Stromal cell of bone marrow (primary cell): ENCODE measurements at places on chromosomes 6 and 20.

GRCh38 chr6:30880698-30881252 lies 3.5 kb upstream of the DDR1 start:
- DNase-seq: no peak

GRCh38 chr6:52063584-52064344 lies 23.6 kb downstream of the PKHD1 start:
- peak; percentile 2 for DNase-seq

GRCh38 chr20:58608096-58608840 lies 42.8 kb upstream of the STX16 start:
- DNase-seq: no peak

- DNase-seq: no peak
These were observed 54.0 kb upstream of the BTN3A2 start for GRCh38 chr6:26311012-26311384.

DNA sequence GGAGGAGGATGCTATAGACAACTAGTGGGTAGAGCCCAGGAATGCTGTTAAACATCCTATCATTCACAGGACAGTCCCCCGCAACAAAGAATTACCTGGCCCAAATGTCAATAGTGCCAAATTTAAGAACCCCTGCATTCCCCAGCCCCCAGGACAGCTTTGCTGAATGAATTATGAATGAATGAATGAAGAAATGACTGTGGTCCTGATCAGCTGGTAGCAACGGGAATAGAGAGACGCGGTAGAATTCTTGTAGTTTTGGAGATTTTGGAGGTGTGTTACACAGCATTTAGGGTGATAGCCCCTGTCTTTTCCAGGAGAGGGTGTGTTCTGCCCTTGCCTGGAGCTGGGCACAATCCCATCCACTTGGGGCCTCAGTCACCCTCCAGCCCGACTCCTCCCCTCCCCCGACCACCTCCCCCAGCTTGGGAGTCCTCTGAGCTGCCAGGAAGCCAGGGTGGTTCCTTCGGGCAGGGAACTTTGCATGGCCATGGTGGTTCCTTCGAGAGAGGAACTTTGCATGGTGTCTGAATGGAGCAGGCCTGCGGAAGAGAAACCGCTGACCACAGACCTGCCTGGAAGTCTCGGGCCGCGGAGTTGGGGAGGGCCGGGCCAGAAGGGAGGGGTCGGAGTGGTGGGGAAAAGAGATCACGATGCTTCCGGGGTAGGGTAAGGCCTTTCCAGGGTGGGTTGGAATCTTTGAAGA lies 1.0 kb upstream of the HCK start:
- DNase-seq: no peak

DNA sequence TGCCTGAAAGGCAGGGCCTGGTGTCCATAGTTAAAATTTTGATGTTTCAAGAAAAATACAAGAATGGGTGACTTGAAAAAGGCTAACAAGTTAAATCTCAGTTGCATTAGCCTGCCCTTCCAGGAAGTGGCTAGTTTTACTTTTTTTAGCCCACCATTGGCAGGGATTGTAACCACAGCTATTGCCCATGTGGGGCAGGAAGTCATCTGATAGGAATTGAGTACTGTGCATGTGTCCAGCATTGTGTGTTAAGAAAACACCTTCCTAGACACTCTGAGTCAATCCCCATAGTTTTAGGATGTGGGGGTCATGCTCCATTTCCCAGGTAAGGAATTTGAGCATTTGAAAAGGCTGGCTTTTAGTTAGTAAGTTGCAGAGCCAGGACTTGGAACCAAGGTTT lies 26.9 kb downstream of the LYRM2 start:
- peak; percentile 27 for DNase-seq

DNA sequence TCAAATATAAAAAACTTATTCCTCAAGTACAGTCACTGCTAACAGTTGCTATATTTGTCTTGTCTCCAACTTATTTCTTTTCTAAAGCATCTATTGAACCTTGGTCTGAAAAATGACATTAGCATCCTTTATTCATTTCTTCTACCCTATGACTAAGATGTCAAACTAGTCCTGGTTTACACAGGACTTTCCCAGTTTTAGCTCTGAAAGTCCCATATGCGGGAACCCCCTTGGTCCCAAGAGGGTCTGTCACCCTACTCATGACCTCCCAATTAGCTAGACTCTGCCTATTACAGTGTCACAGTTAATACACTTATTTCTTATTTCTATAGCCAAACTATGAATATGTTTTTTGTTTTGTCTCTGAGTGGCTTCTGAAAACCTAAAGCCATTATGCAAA lies 37.1 kb downstream of the PLEKHG1 start:
- no peak for DNase-seq
